Activated CD8-positive, alpha-beta T cell treated with anti-CD3 and anti-CD28 coated beads, Interleukin-2, amount 10 ng/mL, durations not matched to agents 7 days and 5 days (primary cell): ENCODE measurements at places on chromosomes 1 and 21.

- peak; percentile 77 for DNase-seq
Observed at GRCh38 chr1:29793101-29793546, 556.8 kb downstream of the PTPRU start.

DNA sequence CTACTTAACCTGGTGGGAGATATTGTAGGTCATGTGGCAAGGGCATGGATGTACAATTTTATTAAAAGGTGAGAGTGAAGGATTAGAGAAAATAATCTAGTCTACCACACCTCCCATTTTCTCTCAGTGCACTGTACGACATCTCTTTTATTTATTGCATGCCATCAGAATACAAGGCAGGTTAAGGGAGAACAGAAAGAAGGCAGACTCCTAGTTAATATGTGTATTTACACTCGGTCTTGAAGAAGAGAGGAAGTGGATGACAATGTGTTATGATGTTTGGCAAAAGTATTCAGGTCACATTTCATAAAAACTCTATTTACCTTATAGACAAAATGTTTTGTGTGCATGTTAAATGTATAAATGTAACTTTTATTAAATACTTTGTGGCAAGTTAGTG is 306.1 kb downstream of the CTH start:
- no peak for DNase-seq

- peak; percentile 51 for DNase-seq
Observed at GRCh38 chr1:112618114-112618720, 724 bp downstream of the ST7L start.

DNA sequence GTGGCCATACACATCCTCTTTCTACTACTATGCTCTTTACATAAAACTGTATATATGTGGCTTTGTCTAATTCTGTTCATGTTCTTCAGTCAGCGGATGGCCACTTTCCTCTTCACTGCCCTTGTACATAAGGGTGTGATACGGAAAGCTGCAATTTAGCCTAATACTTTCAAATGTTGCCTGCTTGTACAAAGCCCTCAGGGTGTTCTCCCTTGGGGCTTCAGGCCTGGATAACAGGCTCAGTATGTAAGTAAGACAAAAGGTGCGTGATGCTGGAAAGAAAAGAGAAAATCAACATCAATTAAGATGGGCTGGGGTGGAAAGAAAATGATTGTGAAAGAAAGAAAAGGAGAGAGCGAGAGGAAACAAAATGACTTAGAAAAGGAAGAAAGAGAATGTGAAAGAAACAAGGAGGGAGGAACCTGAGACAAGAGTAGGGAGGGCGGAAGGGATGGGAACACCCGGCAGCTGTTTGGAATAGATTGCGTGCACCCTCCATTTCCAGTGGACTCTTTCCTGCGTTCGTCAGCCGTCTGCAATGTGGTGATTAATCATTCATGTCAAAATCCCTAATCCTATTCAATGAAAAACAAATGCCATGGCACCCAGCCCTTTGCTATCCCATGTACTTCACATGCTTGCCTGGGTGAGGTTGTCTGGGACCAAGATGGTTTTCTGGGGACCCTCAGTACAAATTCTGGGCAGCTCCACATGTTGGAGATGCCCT is 553.6 kb downstream of the NUF2 start:
- DNase-seq, result no peak

DNA sequence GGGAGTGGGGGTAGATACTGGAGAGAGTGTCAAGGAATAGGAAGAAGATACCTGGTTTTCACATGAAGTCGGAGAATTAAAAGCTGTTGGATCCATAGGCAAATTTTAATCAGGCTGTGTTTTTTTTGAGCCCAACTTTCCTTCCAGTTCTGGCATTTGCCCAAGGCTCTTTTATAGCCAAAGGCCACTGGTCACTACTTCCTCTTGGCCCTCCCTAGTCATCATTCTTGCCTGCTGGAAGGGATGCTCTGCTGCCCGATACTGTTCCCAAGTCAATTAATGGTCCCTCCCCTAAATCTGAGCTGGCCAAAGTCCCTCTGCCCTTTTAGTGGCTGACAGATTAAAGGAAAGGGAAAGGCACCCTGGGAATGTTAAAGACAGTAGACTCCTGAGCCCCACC is 102.8 kb upstream of the ZNF648 start:
- DNase-seq, result no peak

GRCh38 chr1:65725064-65725463 is 67.6 kb upstream of the PDE4B start:
- DNase-seq, result no peak

- DNase-seq, result no peak
Observed at GRCh38 chr1:152970495-152970894, at the start of gene SPRR4. Gene SPRR4, plus strand, starts transcription at chr1:152970648. Its CDS starts 1,243 bp downstream, at chr1:152971891.

- DNase-seq, result no peak
Observed at GRCh38 chr1:15962176-15962575, 13.7 kb downstream of the ZBTB17 start.

DNA sequence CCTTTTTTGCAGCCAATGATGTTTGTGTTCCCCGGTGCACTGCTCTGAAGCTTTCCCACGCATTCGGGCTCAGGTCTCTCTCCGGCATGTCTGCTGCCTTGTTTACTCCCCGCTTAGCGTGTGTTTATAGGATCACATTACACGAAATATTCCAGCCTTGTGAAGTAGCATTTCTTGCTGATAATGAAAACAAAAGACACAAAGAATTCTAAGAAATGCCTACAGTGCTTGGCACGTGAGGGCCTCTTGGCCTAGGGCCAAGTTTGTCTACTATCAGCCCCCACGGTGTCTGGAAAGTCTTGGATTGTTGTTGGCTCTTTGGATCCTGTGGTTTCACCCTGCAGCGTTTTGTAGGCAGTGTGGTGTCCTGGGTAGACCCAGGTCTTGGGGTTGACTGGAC is 11.2 kb upstream of the GSTM4 start:
- DNase-seq, result no peak

GRCh38 chr1:54805981-54806381 is 4.9 kb upstream of the TTC22 start:
- DNase-seq, result no peak

GRCh38 chr1:51247499-51247898 is 11.4 kb downstream of the RNF11 start:
- no peak for DNase-seq

GRCh38 chr21:38915546-38915945 is 109.8 kb downstream of the ETS2 start:
- no peak for DNase-seq

DNA sequence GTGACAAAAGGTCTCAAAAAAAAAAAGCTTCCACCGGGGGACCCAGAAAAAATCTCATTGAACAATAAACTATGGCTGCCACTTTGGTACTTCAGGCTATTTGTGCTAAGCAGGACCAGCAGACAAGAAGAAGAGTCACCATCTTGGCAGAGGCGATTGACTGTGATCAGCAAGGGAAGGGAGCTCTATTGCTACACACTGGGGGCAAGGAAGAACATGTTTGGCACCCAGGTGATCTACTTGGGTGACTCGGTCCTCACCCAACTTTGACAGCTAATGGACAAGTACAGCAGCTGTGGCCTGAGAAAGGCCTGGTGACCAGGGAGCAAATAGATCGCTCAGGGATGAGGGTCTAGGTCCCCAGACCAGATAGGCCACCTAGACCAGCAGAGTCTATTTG is 53.4 kb upstream of the SRP9 start:
- DNase-seq, result no peak

GRCh38 chr1:204079608-204079999 is 6.7 kb downstream of the SOX13 start:
- no peak for DNase-seq
